ENCODE measurements at places on chromosomes 5 and 9.
A peak's percentile ranks its signal among the peaks of the same experiment; 100 is the strongest.

DNA sequence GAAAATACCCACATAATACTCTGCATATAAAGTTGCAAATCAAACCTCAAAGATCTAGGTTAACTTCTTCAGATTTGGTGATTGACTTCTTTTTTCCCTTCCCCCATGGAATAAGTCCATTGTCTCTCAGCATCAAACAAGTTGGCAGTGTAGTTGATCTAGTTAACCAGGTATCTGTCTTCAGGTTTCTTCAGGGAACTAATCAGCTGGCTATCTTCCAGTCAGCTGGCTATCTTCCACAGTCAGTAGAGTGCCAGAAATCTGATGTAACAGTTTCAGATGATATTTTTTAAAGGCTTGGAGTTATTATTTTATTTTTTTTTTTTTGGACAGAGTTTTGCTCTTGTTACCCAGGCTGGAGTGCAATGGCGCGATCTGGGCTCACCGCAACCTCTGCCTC lies 16.8 kb downstream of the TNFSF15 start:
- DNase-seq, result no peak

- DNase-seq, result no peak
Observed at GRCh38 chr9:129344641-129345495, 166.8 kb upstream of the IER5L start.

GRCh38 chr5:172973127-172973916 lies 10.2 kb upstream of the ATP6V0E1 start:
- no peak for DNase-seq

GRCh38 chr9:92966518-92966800 lies 19.1 kb downstream of the FGD3 start:
- no peak for DNase-seq

DNA sequence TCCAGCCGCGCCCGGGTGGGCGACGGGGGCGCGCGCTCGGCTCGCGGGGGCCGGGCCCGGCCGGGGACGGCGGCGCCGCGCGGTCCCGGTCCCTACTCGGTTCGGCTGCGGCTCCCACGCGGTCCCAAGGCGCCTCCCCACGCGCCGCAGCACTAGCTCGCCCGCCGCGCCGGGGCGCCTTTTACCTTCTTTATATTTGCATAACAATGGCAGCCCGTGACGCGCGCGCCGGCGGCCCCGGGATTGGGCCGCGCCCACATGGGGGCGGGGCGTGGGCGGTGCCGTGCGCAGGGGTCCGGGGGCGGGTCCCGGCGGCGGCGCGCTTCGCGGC lies at the start of gene NRARP:
NRARP (minus strand) TSS at position 154 of the 331 bp plus-strand sequence. CDS start 343 bp downstream, outside the sequence.
- peak; percentile 95 for DNase-seq

Measured in transverse colon (tissue), 4 donors.